ENCODE measurements at places on chromosomes 2 and 18. TPM values are rescaled to one million over a fixed set of nuclear protein-coding genes. Genes with fewer than 3 reads are reported as not detected.

DNA sequence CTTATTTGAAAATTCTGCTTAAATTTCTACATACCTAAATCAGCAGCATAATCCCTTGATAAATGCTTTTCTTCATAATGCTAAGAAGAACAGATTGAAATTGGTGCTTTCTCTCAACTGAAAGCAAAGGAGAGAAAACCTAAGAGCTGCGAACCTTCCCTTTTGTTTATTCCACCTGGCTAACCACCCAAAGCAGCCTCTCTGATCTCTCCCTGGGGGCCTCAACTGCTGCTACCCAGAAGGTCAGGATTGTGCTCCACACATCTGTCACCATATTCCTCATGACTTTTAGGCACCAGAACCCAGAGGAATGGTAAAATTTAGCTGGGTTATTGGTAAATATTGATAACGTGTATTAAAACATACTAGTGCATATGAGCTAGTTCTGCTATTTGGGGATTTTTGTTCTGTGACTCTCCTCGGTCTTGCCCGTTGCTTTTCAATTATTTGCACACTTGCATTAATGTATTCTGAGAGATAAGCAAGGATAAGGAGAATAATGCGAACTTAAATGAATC is 334.1 kb downstream of the RIT2 start:
- no peak for DNase-seq

The GNLY gene
- total RNA-seq, result 4.3 TPM

DNA sequence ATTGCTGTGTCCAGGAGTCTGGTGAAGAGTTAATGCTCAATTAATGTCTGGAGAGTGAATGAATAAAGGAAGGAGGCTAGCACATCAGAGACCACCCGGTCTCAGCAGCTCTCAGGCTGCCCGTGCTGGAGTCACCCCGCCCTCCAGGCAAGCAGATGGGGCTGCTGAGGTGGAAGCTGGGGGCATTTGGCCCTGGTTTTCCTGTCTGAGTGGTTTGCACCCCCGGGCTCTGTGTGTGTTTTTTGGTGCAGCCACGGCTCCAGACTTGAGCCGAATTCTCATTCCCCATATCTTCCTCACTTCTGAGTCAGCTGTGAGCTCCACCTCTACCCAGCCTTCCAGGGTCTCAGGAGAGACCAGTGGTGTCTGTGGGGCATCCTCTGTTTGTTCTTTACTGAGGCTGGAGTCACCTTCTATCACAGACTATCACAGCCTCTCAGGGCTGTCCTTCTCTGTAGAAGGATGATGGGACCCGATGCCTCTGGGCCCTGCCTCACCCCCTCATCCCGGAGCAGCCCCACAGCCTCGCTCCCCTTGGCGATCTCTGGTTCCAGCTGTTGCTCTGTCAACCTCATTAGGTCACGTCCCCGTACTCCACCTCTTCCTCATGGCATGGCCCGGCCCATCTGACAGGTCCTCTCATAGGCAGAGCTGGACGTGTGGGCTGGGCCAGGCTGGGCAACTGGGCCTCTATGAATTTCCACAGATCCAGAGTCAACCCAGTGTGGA is 60.8 kb downstream of the HS1BP3 start:
- DNase-seq, result no peak

DNA sequence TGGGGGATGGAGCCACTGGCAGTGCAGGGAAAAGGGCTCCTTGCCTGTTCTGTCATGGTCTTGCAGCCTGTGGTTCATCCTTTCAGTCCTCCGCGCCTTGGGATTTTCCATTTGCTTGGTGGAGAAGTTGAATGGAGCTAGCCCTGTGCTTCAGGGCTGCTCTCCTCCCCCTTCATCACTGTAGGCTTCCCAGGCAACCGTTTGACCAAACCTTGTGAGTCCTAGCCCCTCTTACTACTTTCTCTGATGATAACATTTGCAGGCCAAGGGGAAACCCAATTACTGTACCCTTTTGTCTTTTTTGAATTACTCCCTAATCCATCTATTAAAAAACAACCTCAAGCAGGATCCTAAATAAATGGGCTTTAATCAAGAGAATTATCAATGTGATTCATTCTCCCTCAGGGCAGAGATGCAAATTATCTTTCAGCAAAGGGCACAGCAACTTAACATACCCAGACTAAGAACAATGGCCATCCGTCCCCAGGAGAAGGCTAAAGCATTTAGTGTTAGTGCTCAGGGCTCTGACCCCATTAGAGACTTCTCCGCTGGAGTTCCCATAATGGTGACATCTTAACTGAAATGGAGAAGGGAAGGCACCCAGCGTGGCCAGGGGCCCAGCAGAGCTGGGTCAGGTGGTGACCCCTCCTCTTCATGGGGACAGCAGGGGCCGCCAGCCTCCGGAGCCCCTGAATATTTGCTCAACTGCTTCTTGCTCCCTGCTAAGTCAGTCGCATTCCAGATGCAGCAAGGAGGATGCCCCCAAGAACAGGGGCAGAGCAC is 40.7 kb downstream of the RHOB start:
- no peak for DNase-seq
